ENCODE measurements at places on chromosomes 6 and 20. TPM values are rescaled to one million over a fixed set of nuclear protein-coding genes. Genes with fewer than 3 reads are reported as not detected.

GRCh38 chr6:166760288-166760687 lies 133.2 kb upstream of the RPS6KA2 start:
- DNase-seq, result no peak

- peak; percentile 32 for DNase-seq
Observed at GRCh38 chr20:36478137-36478905, 63.0 kb upstream of the MYL9 start.

GRCh38 chr20:33829636-33830035 lies 18.5 kb downstream of the CHMP4B start:
- no peak for DNase-seq

GRCh38 chr6:6981681-6982322 lies 126.0 kb upstream of the RREB1 start:
- no peak for DNase-seq

DNA sequence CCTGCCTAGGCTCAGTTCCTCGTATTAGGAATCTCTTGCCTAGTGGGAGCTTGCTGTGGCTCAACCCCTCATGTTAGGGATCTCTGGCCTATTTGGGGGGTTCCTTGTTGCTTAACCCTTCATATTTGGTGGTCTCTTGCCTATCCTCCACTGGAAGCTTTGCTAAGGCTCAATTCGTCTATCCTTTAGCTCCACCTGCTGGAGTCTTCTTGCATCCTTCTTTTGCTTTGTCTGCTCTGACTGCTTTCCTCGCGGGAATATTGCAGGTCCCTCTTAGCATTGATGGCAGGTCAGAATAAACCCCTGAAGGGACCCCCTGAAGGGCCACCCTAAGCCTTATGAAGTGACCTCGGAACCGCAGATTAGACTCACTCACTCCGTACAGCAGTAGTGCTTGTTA lies 203.0 kb upstream of the TBX18 start:
- DNase-seq, result peak; percentile 71

DNA sequence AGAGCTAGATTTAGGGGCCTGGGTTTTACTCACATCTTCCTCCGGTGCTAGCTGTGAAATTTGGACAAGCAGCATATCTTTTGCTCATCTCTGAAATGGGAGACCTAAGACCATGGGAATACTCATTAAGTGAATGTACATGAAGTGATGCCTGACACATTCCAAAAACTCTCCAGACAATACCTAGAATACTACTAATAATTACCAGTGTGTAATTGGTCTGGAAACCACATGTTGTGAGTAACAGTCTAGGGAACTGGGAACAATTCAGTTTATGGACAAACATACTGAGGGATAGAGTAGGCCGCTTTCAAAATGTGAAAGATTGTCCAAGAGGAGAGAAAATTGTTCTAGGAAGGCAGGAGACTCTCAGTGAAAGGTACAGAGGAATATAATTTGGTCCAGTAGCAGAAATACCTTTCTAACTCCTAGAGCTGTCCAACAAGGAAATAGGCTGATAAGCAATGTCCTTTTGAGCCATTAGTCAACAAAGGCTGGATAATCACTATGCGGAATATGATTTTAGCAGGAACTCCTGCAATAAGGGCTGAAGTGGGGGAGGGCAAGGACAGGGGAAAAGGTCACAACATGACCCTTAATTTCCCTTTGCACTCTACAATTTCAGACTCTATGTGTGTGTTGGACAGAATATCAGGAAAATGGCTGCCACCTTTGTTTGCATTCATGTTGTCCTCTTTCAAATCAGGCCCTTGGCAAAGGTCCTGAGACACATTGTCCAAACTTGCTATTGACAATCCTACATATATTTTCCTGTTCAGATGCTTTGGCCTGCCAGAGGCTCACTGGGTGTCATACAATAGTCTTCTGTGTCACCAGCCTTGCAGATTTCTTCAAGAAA lies 315.4 kb downstream of the PLCB1 start:
- DNase-seq, result no peak

DNA sequence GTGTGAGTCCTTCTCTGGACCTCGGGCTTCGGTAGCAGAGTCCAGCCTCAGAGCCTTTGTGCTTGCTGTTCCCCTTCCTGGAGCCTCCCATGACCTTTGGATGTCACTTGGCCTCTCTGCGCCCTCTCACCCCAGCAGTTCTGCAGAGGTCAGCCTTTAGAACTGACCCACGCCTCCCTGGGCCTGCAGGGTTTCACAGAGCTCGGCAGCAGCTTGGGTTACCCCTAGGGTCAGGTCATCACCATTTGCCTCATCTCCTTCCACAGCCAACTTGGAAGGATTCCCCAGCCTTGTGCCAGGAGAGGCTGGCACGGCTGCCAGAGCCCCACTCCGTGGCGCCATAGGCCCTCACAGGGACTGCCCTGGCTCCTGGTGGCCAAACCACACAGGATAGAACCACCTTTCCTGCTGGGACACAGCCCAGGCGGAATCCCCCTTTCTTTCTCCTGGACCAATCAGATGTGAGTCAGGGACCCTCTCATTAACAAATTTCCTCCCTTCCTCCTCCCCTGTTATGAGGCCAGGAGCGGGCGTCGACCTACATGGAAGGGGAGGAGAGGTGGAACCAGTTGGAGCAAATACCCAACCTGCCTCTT lies 13.9 kb upstream of the SIRPA start:
- no peak for DNase-seq

GRCh38 chr6:25498505-25498904 lies 153.5 kb upstream of the SCGN start:
- DNase-seq, result peak; percentile 25

DNA sequence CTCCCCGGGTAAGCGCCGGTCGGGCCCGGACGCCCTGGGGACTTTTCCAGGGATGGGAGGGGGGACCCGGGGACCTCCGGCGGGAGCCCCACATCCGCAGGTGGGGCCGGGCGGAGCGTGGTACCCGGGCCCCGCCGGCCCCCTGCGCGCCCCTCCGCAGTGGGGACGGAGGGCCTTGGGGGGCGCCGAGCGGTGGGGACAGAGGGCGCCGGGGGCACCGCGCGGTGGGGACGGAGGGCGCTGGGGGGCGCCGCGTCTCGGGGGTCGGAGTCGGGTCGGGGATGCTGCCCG lies 270 bp downstream of the PLEKHG1 start:
- DNase-seq, result no peak

DNA sequence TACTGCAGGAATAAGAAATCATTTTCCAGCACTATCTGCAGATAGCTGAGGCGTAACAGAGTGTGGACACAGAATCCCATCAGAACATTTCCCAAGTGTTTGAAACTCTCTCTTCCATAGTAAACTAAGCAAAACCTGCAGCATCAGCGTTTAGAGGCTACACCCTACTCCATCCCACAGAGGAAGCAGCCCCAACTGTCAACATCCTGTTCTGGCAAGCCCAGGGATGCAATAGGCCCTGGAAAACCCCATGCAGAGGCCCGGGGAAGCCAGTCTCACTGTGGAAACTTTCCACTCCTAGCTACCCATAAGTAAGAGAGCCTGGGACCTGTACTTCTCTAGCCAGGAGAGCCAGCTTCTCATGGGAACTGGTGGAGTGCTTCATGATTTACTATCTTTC lies 129.4 kb downstream of the LY86 start:
- DNase-seq, result no peak

- DNase-seq, result no peak
Observed at GRCh38 chr6:150322466-150322871, 46.3 kb upstream of the IYD start.

GRCh38 chr6:157637941-157638662 lies 184.9 kb upstream of the SNX9 start:
- no peak for DNase-seq

DNA sequence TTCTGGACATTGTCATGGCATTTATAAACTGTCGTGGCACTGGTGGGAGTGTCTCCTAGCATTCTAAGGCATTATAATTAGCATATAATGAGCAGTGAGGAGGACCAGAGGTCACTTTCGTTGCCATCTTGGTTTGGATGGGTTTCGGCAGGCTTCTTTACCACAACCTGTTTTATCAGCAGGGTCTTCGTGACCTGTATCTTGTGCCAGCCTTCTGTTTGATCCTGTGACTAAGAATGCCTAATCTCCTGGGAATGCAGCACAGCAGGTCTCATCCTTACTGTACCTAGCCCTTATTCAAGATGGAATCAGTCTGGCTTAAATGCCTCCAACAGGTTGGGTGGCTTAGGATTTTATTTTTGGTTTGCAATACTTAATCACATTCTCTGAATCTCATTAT lies 142.7 kb upstream of the GGTLC1 start:
- DNase-seq, result no peak

- DNase-seq, result peak; percentile 72
Observed at GRCh38 chr6:26056583-26057350, 30.5 kb upstream of the HFE start.

DNA sequence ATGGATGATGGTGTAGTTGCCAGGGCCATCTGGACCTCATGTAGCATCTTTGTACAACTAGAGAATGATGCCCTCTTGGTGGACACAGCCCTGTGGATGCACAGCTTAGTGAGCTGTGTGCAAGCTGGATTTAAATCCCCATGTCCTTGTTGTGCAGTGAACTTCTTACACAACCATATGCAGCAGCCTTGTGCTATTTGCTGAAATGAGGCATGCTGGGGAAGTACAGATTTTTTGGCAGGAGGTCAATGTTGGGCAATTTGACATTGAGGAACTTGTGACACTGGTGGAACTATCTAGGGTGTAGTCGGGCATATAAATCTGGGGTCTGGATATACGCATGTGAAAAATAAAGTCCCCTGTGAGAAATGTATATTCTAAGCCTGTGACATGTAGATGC lies 5.8 kb upstream of the CDC5L start:
- no peak for DNase-seq

DNA sequence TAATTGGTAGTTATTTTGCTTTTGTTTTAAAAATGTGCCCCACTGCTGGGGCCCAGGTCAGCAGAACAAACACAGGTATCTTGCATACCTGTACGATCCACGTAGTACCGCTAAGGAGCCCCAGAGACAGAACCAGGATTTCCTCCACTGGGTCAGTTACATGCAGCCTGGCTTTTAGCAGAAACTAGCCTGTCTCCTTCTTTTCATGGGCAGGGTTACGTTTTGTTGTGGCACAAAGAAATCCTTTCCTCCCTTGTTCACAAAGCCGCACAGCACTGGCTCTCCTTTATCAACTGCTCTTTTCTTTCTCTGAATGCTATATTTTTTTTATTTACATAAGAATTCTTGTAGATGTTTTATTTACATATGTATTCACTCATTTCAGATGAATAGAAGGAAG lies 190.3 kb upstream of the POU3F2 start:
- DNase-seq, result no peak

GRCh38 chr6:156848123-156848522 lies 70.9 kb downstream of the ARID1B start:
- DNase-seq, result no peak

LIME1 gene
- total RNA-seq, result 3.3 TPM

PROCR gene
- total RNA-seq, result 45.2 TPM

TLDC2 gene
- total RNA-seq, result not detected

PXDC1 gene
- 53.5 TPM for total RNA-seq

PRSS35 gene
- 0.18 TPM for total RNA-seq

TP53INP2 gene
- 6.5 TPM for total RNA-seq
